ENCODE measurements at places on chromosomes 16 and 17.

GRCh38 chr17:39365872-39366271 lies 35.6 kb downstream of the FBXL20 start:
- DNase-seq: no peak

GRCh38 chr17:69326377-69327059 lies 415 bp downstream of the ABCA5 start:
- DNase-seq: no peak

DNA sequence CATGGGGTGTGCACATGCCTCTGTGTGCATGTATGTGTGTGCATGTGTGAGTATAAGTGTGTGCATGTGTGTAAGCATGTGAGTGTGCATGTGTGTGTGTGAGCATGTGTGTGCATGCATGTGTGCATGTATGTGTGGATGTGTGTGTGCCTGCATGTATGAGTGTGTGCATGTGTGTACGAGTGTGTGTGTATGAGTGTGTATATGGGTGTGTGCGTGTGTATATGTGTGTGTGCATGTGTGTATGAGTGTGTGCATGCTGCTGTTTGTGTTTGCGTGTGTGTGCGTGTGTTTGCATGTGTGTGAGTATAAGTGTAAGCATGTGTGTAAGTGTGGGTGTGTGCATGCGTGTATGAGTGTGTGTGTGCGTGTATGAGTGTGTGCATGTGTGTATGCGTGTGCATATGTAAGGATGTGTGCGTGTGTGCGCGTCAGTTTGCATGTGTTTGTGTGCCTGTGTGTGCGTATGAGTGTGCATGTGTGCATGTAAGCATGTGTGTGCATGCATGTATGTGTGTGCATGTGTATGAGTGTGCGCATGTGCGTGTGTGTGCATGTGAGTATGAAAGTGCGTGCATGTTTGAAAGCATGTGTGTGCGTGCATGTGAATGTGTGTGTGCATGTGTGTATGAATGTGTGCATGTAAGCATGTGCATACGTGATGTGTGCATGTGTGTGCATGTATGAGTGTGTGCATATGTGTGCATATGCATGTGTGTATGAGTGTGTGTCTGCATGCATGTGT lies 8.6 kb downstream of the TPSD1 start:
- DNase-seq: no peak

- DNase-seq: no peak
Measured at GRCh38 chr17:62693616-62694409, 66.3 kb downstream of the MRC2 start.

GRCh38 chr17:59154292-59154720 lies 680 bp downstream of the SKA2 start:
- DNase-seq: no peak
